ENCODE measurements at places on chromosomes 1 and 21.

DNA sequence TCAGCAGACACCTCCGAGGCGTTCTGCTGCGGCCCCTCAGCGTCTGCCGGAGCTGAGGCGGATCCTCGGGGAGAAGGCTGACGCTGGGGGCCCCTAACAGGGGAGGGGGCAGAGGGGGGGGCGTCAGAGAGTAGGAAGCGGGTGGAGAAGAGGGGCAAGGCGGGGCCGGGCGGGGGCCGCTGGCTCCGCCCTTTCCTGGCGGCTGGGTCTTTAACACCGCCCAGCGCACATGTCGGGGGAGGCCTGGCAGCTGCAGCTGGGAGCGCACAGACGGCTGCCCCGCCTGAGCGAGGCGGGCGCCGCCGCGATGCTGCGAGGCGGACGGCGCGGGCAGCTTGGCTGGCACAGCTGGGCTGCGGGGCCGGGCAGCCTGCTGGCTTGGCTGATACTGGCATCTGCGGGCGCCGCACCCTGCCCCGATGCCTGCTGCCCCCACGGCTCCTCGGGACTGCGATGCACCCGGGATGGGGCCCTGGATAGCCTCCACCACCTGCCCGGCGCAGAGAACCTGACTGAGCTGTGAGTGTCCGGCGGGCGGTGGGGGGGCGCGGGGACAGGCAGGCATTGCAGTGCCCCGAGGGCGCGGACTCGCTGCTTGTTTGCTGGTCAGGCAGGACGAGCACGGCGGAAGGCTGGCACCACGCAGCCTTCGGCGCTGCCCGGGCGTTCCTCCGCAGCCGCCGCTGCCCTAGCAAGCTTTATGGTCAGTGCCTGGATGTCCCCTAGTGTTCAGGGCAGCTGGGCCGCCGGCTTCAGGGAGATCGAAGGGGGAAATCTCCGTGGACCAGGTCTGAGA, at the start of gene NTRK1:
Gene NTRK1, plus strand, starts transcription at position 238 of the 796 bp plus-strand sequence. Its CDS starts 70 bp downstream, at position 308.
- peak; percentile 54 for DNase-seq

GRCh38 chr1:231248778-231249177, 7.8 kb downstream of the GNPAT start:
- DNase-seq, result no peak

DNA sequence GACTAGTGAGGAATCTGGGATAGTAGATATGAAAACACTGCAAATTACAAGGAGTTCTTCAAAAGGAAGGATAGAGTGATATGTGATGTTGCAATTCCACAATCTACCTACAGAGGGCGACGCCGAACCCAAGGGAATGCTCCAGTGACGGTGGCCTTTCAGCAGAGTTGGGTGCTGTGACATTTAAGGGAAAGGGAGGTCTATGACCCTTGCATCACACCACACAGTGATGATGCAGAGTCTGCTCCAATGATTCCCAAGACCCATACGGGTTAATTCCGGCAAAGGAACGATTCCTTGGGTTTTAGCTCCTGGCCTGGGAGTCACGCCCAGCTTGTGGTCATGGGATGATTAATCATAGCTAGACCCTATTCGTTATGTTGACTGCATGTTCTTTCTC, 123.0 kb upstream of the IGSF21 start:
- DNase-seq, result no peak

- DNase-seq, result no peak
Measured at GRCh38 chr1:96843601-96844000, 122.0 kb downstream of the PTBP2 start.

DNA sequence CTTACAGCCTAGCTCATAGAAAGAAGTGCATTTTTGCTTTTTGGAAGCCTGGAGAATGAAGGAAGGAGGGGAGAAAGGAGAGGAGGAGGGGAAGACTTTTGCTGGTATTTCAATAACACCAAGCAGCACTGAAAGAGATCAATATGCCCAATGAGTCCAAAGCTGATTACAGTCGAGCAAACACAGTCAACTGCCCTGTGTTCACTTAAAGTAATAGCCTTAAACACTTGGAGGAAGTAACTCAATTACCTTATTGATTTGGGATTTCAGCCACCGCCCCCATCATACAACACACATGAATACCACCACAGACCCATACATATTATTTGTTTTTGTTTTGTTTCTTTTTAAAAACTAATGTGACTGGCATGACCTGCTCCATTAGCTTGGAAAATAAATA, 23.3 kb upstream of the RXRG start:
- no peak for DNase-seq

DNA sequence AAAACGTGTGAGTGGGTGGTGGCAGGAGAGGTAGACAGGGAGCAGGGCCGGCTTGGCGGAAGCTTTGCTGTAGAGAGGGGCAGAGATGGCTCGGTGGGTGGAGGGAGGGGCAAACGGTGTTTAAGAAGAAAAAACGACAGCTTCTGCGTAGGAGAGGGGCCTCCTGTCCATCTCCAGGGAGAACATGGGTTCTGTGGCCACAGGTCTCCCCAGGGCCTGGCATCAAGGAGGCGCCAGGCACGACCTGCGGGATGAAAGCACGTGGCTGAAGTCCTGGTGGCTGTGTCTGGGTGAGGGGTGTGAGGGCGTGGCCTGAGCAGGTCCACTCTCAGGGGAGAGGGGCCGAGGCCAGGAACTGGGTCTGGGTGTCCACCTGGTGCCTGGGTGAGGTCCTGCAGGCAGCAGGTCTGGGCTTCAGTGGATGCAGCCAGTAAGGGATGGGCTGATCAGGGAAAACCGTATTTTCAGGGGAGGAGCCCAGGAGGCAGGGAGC, 940 bp upstream of the PRKCZ start:
- no peak for DNase-seq

DNA sequence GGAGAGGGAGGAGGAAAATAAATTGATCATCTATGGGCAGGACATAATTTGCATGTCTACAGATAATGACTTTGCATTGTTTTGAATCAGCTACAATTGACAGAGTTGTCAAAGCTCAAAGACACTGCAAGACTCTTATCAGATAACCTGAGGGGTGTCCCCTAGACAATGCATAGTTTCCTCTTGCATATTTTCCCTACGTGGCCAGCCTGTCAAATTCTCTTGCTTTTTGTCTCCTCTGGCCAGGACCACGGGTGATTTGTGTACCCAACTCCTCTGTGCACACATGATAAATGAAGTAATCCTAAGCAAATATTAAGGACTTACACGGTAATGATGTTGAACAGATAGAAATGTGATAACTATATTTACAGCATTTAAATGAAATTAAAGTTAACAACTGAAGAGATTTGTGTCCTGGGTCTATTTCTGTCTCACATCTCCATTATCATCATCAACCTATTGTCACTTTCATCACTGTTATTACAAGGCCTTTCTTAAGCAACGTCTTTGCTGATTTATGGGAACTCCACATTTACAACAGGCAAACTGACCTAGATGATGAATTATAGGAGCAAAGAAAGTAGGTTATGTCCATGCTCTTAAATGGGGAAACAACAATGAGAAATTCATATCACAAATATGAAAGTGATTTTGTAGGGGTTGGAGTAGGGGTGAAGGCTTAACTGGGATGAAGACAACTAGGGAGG, 18.8 kb downstream of the BATF3 start:
- DNase-seq, result no peak

- no peak for DNase-seq
Measured at GRCh38 chr1:61067446-61068019, 14.8 kb upstream of the NFIA start.

DNA sequence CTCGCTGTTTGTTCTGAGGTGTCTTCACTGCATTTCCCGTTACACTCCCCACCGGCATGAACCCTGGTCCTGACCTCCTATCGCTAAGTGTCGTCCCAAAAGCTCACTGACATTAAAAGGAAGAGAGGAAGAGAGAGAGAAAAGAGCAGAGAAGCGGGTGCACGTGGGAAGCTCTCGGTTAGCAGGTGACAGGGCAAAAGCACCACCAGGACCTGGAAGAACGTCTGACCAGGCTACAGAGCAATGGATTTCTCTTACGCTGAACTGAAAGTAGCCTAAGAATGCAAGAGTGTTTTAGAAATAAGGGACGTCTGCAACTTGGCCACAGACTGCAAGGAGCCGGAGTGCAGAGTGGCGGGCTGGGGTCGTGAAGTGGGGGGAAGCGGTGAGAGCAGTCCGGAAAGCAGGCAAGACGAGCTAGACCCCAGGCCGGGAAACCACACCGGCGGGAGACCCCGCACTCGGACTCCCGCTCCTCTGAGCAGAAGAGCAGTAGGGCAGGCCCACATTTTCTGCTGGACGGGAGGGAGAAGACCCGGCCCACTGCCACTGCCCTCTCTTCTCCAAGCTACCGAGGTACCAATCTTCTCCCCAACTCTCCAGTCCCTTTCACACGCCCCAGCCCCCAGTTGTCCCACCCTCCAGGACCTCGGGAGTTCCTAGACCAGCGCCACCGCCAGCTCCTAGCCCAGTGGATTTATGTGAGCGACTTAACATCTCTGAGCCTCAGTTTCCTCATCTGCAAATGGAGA, 8.3 kb upstream of the MPZL1 start:
- peak; percentile 23 for DNase-seq

All from T-helper 1 cell (primary cell).